Stimulated activated CD4-positive, alpha-beta T cell treated with anti-CD3 and anti-CD28 coated beads, TNF-alpha, amount 100 ng/mL, for 1 hour (primary cell): ENCODE measurements at places on chromosomes 4 and X.

DNA sequence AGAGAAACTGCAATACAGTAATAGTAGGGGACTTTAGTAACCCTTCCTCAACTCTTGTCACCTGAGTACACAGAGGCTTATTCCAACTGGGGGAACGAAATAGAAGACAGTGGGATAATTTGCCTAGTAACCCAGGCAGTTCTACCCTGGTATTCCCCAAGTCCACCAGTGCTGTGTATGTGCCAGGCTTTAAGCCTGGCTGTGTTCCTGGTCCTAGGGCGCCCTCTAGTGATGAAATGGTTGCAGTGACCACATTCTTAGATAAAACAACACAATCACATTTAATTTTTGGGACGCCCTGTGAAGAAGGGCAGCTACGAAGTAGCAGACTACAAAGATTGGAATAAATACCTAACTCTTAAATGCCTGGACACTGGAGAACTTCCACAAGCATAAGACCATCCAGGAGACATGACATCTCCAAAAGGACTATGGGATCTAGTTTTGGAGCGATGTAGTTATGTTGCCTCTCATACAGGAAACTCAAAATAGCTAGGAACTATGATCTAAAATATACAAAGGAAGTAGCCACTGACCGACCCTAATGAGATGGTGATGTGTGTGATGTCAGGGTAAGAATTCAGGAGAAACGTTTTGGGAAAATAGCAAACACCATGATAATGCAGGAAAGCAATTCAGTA lies 288.5 kb upstream of the ZCCHC13 start:
- DNase-seq: peak; percentile 7

- no peak for DNase-seq
Measured at GRCh38 chr4:32374206-32374605, 1654.0 kb downstream of the PCDH7 start.

- no peak for DNase-seq
Measured at GRCh38 chr4:138251938-138252337, 9.8 kb upstream of the SLC7A11 start.

DNA sequence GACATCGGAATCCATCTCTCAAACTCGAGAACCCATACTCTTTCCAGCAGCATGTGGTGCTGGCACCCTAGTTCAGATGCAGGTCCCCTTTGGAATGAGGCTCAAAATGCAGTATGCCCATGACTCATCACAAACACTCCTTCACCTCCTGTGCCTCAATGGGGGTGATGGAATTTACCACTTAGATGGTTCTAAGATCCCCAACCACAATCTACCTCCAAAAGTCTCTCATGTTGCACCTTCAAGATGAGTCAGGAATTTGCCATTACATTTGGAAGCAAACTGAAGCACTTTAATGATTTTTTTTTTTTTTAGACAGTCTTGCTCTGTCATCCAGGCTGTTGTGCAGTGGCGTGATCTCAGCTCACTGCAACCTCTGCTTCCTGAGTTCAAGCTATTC lies 8.5 kb upstream of the MID1 start:
- no peak for DNase-seq

- DNase-seq: no peak
Measured at GRCh38 chr4:13355111-13355880, 128.8 kb downstream of the RAB28 start.

- no peak for DNase-seq
Measured at GRCh38 chr4:123325241-123325681, 71.3 kb upstream of the SPRY1 start.

DNA sequence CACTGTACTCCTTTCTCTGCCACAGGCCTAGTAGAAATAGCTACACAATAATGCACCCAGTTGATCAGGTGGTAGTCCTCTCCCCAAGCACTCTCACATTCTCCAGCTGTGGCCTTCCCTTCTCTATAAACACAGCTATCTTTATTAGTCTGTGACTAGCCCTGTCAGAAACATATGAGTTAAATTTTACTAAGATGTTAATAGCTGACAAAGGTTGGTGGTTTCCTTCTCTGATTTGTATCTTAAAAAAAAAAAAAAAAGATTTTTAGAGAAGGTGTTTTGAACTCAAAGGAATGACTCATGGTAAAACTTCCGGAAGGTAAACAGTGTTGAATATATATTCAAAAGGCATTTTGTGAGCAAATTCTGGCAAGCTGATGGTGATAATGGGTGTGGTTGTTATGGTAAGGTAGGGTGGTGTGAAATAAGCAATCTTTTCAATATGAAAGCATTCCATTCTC lies 327.4 kb downstream of the PPP3CA start:
- DNase-seq: no peak

- no peak for DNase-seq
Measured at GRCh38 chr4:166989886-166990285, 244.4 kb downstream of the SPOCK3 start.

DNA sequence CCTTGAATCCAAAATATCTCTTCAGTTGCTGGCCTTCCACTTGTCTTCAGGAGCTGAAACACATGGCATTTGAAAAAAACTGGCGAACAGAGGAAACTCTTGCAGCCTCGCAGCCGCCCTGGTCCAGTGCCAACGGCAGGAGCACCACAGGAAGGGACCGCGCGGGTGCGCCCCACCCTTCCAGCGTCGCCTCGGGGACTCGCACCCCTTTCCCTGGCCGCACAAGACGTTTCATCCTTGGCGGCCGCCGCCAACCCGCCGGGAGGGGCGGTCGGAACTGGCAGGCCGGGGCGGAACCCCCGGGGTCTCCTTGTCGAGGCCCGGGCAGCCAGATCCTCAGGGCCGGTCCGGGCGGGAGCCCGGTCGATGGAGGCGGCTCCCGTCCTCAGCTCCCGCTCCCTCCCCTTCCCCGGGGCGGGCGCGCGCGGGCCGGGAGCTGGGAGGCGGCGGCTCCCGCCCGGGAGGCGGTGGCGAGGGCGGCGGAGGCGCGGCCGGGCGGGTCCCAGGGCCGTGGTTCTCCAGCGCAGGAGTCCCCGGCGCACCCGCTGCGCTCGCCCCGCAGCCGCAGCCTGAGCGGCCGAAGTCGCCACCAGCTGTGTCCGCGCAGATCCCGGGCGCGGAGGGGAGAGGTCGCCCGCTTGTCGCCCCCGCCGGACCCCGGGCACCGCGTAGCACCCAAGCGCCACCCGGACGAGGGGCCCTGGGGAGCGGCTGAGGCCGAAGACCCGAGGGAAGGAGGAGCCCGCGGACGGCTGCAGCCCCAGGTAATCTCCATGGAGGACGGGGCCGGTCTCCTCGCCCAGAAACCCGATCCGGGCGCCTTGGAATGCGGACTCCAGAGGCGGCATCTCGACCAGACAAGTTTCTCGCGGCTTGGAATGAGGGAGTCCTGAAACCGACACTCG lies 886 bp upstream of the NDST3 start:
- DNase-seq: no peak

DNA sequence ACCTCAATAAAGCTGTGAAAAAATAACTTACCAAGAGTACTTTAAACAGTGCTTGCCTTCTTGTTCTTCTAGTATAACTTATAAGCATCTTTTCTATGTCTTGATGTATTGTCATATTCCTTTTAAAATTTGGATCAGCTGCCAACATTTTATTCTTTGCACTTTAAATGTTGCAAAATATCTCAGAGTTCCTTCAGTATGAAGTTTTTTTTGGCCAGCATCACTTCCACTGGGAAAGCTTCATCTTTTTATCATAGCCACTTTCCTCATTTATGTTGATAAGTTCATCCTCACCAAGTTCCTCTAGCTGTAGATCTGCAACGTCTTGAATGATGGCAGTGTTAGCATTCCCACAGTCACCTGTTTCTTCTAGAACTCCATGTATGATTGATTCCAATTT lies 24.2 kb downstream of the CXorf58 start:
- DNase-seq: no peak

GRCh38 chr4:129929984-129930383 lies 834.0 kb downstream of the C4orf33 start:
- DNase-seq: no peak

GRCh38 chrX:150872773-150873336 lies 25.6 kb downstream of the CD99L2 start:
- no peak for DNase-seq

- no peak for DNase-seq
Measured at GRCh38 chrX:156002507-156002906, 5.0 kb downstream of the IL9R start.

DNA sequence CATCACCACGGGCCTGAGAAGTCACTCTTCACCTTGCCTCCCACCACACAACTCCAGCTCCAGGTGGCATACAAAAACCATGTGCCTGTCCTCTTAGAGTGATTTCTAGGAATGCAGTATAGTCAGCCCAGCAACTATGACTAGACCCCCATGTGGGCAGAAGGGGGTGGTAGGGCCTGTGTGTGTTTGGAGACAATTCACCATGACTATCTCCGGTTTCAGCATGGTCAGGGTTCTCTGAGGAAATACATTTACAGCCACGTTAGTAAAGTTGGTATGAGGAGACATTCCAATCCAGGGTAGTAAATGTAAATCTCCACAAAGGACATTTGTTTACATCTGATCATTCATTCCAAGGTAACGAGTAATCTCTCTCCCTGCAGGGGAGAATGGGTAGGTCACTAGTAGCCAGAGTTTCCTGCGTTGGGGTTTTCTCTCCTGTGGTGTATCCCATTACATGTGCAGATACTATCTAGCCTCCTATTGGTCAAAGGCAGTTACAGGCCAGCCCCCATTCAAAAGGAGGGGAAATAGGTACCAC lies 4.2 kb upstream of the MTMR1 start:
- DNase-seq: no peak

- DNase-seq: no peak
Measured at GRCh38 chr4:183996868-183997267, 91.8 kb downstream of the STOX2 start.

- no peak for DNase-seq
Measured at GRCh38 chr4:140609548-140610425, 41.0 kb upstream of the UCP1 start.

DNA sequence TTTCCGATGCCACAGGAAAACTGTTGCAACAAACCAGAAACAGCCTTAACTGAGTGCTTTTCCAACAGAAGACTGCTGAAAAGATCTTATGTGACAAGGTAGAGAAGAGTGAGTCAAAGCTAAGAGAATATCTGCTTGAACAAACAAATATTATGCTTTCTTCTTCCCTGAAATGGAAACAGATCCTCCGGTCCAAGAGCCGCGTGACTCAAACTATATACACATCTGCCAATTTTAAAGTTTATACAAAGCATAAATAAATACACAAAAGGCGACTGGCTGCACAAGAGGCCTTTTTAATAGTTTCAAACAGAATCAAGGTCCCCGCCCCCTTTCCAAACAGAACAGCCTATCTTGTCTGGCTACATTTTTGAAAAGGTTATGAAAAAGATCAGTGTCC lies 329.7 kb upstream of the F9 start:
- no peak for DNase-seq

GRCh38 chrX:132001127-132001526 lies 22.0 kb upstream of the STK26 start:
- no peak for DNase-seq

GRCh38 chr4:81606166-81606565 lies 134.5 kb upstream of the RASGEF1B start:
- DNase-seq: no peak

- DNase-seq: no peak
Measured at GRCh38 chr4:2059046-2059725, at the start of gene NAT8L. Gene NAT8L, plus strand, starts transcription at chr4:2059327. Its CDS starts 185 bp downstream, at chr4:2059512.

GRCh38 chr4:101556842-101557241 lies 209.5 kb upstream of the PPP3CA start:
- no peak for DNase-seq

- DNase-seq: no peak
Measured at GRCh38 chr4:5869966-5870619, 22.8 kb downstream of the CRMP1 start.

GRCh38 chr4:183014361-183015084 lies 84.5 kb upstream of the WWC2 start:
- no peak for DNase-seq
